Right renal pelvis (tissue), 4 donors: ENCODE measurements at places on chromosomes 2 and 18. TPM values are rescaled to one million over a fixed set of nuclear protein-coding genes. Genes with fewer than 3 reads are reported as not detected.
A peak's percentile ranks its signal among the peaks of the same experiment; 100 is the strongest.

- DNase-seq = no peak
Observed at GRCh38 chr2:43444989-43445645, 150.7 kb downstream of the THADA start.

GRCh38 chr2:109448946-109449788 lies 164.6 kb downstream of the SEPTIN10 start:
- DNase-seq = no peak

DNA sequence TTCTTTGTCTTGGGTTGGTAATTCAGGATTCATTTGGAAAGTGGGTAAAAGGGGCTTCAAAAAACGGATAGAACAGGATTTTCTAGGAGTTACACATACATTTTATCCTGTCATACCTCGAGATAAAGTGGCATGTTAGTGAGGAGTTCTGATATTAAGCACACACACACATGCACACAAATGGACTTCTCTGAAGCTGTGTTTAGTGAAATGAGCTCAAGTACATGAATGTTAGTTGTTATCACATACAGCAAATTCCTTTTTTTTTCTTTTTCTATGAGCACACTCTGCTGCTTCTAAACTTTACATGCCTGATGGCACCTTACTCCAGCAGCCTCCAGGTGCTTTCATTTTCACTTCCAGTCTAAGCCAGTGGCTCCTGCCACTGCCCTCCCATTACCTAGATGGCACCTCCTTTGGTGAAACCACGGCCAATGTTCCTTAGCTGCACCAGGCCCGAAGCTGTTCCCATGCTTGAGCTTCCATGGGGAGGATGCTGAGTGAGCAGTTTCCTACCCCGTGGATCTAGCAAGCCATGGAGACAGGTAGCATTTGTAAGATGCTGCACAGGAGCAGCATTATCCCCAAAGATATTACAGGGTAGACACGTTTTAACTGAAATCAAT lies 49.7 kb downstream of the STAT1 start:
- no peak for DNase-seq

DNA sequence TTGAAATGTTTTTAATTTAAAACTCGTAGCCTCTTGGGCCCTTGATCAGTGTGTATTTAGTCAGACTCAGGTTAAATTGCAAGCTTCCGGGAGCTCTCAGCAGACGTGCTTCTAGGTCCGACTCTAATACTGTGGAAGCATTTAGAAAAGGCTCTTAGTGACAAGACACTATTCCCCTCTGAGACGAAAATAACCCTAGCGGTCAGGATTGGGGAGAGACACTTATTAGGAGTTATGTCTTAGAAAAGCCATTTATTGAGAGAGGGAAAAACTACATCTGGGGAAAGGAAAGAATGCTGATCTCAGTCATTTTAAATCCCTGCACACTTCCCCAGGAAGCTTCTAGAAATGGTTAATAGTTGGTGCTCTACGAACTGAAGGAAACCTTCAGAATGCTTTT lies 110.5 kb upstream of the NCK2 start:
- no peak for DNase-seq

DNA sequence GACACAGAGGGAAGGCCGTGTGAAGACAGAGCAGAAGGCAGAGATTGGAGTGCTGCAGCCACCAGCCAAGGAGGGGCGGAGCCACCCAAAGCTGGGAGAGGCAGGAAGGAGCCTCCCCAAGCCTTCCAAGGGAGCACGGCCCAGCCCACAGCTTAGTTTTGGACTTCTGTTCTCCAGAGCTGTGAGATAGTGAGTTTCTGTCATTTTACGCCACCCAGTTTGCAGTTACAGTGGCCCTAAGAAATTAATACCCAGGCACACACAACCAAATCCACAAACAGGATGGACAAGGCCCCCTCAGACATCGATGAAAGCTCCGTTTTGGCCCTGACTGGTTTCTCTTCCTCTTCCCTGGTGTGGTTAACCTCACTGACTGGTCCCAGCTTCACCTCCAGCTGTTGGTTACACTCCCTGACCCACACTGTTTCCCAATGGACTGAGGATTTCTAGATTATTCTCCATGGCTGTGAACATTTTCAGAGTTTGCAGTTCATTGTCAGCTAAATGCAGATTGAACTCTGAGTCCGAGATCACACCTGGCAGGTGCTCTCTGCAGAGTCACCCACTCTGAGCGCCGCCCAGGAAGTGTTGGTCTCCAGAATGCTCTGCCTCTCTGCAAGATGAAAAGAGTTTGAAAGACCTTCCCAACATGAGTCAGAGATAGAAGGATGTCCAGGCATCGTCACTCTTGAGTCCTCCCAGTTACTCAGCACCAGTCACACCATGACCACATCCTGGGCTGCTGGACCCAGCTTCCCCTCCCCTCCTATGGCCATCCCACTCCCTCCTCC lies 100.2 kb downstream of the TWIST2 start:
- DNase-seq = no peak

DNA sequence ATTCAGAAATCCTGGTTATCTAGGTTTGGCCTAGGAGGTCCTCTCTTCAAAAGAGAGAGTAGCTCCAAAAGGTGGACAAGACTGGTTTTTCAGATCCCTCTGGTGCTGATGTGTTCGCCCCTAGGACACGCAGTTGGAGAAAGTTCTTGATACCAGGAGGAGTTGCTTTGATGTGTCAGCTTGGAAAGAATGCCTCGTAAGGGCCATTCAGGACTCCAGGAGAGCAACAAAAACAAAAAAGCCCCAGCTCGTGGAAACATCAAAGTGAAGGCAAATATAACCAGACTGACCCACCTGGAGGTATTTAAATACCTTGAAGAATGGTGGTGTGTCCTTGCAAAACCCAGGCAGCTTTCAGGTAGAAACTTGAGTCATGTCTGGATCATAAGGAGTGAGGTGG lies 12.5 kb upstream of the LBH start:
- no peak for DNase-seq

DNA sequence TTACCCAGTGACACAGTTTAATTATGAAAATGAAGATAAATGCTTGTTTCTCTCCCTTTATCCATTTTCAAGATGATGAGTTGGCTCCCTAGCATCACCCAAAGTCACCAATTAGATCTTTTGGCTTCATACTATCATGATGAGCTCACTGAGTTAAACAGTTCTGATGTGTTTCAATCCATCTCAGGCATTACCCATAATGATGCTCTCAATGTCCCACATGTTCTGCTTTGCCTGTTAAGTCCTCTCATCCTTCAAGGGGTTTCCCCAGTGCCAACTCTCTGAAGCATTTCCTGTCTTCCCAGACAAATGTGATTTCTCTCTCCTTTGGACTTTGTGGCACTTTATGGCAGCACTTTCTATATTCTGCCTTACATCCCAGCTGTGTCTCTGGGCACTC lies 92.6 kb downstream of the EPB41L3 start:
- no peak for DNase-seq

- no peak for DNase-seq
Observed at GRCh38 chr18:27855486-27855885, 321.4 kb downstream of the CDH2 start.

DNA sequence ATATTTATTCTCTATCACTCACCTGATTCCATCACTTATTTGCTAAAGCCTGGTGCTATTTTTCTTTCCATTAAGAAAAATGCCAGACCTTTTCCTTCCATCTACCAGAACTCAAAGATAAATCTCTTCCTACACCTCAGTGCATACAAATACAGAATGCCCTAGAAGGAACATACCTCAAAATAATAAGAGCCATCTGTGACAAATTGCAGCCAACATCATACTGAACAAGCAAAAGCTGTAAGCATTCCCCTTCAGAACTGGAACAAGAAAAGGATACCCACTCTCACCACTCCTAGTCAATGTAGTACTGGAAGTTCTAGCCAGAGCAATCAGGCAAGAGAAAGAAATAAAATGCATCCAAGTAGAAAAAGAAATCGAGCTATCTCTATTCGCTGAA lies 315.9 kb upstream of the UBE2E3 start:
- DNase-seq = no peak

- DNase-seq = peak; percentile 23
Observed at GRCh38 chr2:33521791-33522281, 45.4 kb downstream of the RASGRP3 start.

DNA sequence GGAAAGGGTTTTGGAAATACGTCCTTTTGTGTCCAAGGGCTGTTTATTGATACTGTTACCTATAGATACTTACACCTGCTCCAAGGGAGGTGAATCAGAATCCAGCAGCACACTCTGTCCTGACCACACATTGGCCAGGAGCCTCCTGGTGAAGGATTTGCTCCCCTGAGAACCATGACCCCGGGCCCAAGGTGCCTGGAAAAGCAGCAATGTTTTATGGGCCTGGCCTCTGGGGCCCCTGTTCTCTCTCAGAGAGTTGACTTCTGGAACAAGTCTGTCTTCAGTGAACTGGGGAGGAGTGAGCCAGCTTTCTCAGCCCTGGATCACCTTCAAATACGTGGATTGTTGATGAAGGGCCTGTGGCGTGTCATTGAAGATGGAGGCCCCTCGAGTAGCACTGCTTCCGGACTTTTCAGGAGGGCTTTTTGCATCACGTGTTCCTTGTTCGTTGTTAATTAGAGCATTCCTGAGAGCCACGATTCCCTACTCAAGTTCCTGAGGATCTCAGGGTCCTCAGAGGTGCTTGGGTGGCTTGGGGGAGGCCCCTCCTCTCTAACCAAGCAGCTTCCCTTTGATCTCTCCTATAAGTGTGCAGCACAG lies 78.5 kb upstream of the RPL31 start:
- DNase-seq = no peak

GRCh38 chr2:238938401-238939055 lies 90.6 kb downstream of the TWIST2 start:
- no peak for DNase-seq

- no peak for DNase-seq
Observed at GRCh38 chr2:192307530-192307929, 112.8 kb upstream of the TMEFF2 start.

- no peak for DNase-seq
Observed at GRCh38 chr2:71925268-71926088, 222.2 kb downstream of the CYP26B1 start.

DNA sequence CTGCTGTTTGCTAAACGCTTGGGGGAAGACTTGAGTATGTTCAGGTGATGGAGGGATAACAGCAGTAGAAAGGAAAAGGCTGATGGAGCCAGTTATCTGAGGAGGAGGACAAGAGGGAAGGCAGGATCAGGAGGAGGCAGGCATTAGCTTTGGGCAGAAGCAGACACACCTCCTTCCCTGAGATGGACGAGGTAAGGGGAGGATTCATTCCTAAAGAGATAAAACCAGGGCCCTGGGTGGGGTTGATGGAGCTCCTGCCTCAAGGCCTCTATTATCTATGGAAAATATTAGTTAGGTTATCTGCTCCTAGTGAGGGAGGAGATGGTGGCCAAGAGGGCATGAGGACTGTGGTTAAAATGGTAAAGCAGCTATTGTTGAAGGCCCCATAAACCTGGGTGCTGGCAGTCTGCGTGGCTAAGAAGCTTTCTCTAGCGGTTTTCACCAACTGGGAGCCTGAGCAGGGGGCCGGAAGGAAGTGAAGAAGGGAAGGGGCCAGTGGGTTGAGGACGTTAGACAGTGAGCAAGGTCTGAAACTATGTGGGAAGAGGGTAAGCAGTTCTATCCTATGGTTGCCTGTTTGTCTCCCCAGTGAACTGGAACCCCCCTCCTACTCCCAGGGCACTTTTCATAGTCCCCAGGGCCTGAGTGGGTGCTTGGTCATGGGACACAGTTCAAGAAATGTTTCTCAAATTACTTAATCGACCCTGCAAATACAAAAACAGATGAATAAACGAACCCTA lies 56.6 kb upstream of the HK2 start:
- no peak for DNase-seq

- no peak for DNase-seq
Observed at GRCh38 chr2:219820767-219821166, 193.3 kb downstream of the SLC4A3 start.

DNA sequence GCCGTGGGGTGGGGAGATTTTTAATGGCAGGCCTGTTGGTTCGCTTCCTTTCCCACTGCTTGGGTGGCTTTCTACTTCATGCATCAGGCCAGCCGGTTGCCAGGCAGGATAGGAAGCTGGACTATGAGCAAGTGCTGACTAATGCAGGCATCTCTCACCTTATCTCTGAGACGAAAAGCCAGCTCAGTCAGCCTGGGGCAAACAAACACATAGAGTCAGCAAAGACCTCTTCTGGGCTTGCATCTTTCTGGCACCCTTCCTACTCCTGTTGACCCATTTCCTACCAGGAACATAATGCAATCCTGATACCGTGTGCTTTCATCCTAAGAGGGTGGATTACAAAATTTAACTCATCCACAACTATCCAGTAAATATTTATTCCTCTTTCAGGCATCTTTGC lies 416.6 kb upstream of the MEX3C start:
- DNase-seq = no peak

GRCh38 chr2:65420712-65421431 lies 11.5 kb downstream of the SPRED2 start:
- DNase-seq = no peak

GRCh38 chr2:98944775-98945174 lies 8.8 kb upstream of the CRACDL start:
- DNase-seq = no peak

DNA sequence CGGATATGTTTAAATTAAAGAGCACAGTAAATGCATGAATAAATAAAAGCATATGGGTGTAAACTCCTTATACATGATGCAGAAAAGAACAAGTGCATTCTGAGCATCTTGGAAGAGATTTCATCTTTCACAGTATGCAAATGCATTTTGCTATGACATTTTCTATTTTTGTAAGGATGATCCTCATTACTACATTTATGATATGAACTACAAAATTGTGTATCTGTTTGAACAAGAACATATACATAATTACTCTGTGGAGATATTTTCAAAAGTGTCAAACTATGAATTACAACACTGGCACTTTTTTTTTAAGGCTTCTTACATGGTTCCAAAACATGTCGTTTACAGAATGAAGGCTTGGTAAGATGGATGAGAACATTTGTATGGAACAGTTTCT lies 184.1 kb upstream of the TMEM200C start:
- no peak for DNase-seq

- DNase-seq = no peak
Observed at GRCh38 chr2:143558665-143559064, 429.4 kb downstream of the ARHGAP15 start.

- no peak for DNase-seq
Observed at GRCh38 chr2:45595721-45596435, 15.2 kb downstream of the SRBD1 start.

DNA sequence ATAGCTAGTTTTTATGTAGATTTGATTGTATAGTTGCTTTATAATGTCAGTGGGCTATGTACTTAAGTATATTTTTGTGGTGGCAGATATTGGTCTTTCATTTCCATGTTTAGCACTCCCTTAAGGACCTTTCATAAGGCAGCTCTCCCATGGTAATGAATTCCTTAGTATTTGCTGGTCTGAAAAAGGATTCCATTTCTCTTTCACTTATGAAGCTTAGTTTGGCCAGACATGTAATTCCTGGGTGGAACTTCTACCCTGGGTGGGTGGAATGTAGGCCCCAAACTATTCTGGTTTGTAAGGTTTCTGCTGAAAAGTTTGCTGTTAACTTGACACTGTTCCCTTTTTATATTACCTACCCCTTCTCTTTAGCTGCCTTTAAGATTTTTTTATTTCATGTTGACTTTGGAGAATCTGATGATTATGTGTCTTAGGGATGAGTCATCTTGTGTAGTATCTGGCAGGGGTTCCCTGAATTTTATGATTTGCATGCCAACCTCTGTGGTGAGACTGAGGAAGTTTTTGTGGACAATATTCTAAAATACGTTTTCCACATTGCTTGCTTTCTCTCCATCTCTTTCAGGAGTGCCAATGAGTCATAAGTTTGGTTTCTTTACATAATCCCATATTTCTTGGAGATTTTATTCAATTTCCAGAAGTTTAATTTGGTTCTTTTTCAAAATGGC lies 65.4 kb upstream of the VRK2 start:
- DNase-seq = no peak

Gene PNO1
- polyA plus RNA-seq = 16.3 TPM

Gene RNF152
- polyA plus RNA-seq = 9.8 TPM

Gene KLHL14
- polyA plus RNA-seq = 25.0 TPM

Gene HTRA2
- 36.1 TPM for polyA plus RNA-seq

Gene CTIF
- polyA plus RNA-seq = 19.1 TPM

Gene GKN2
- polyA plus RNA-seq = not detected

Gene SPR
- polyA plus RNA-seq = 12.7 TPM
